Neural progenitor cell (in vitro differentiated cells): ENCODE measurements at places on chromosomes 4 and X. TPM values are rescaled to one million over a fixed set of nuclear protein-coding genes. Genes with fewer than 3 reads are reported as not detected.
A peak's percentile ranks its signal among the peaks of the same experiment; 100 is the strongest.

DNA sequence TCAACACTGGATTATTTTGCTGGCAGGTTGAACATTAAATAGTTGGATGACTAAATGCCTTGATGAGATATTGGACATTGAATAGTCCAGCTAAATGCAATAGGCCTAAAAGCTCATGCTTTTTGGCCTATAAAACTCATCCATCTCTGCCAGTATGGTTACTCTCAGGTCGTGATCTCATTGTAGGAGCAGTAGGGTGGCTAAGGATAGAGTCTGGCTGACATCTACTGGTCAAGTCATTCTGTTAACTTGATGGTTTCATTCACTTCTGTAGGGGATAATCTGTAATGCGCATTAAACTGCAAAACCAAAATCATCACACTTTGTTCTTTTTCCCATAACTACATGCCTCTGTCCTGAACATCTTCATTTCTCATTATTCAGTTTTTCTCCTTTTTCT is 227.0 kb downstream of the DKK2 start:
- H3K4me1 ChIP-seq = no peaks in the 10 kb centered on the region
- H3K4me3 ChIP-seq = no peak overlapping the region
- H3K27ac ChIP-seq = no peak overlapping the region
- DNase-seq = peak; percentile 49
- no peaks in the 10 kb centered on the region for H3K27me3 ChIP-seq

DNA sequence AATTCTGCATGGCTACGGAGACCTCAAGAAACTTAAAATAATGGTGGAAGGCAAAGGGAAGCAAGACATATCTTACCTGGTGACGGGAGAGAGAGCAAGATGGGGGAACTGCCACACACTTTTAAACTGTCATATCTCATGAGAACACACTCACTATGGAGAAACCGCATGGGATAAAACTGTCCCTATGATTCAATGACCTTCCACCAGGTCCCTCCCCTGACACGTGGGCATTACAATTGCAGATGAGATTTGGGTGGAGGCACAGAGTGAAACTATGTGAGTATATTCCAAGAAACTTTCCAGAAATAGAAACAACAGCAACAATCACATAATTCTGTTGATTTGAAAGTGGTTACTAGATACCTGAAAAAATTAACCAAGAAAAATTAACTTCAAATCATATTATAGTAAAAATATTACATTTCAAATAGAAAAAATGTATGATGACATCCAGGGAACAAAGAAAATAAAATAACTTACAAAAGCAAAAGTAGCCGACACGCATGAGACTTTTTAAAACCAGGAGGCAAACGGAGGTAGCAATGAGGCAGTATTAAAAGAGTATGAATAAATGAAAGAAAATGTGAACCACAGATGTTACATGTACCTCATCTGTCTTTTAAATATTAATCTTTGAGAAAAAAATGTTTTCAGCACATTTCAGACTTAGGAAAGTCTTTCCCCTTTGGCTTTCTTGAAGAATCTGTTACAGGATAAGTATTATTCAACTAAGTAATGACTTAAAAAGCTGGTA is 879.5 kb downstream of the TECRL start:
- DNase-seq = no peak
- no peaks in the 10 kb centered on the region for H3K36me3 ChIP-seq
- no peak overlapping the region for H3K4me3 ChIP-seq
- H3K27me3 ChIP-seq = no peaks in the 10 kb centered on the region

The LDB2 gene
- 13.2 and 24.3 TPM in 2 replicates for total RNA-seq

GRCh38 chr4:13215560-13215959 is 268.6 kb downstream of the RAB28 start:
- no peak for DNase-seq
- no peaks in the 10 kb centered on the region for H3K36me3 ChIP-seq
- no peaks in the 10 kb centered on the region for H3K4me1 ChIP-seq
- H3K27ac ChIP-seq = no peak overlapping the region
- no peak overlapping the region for H3K4me3 ChIP-seq
- no peaks in the 10 kb centered on the region for H3K27me3 ChIP-seq

DNA sequence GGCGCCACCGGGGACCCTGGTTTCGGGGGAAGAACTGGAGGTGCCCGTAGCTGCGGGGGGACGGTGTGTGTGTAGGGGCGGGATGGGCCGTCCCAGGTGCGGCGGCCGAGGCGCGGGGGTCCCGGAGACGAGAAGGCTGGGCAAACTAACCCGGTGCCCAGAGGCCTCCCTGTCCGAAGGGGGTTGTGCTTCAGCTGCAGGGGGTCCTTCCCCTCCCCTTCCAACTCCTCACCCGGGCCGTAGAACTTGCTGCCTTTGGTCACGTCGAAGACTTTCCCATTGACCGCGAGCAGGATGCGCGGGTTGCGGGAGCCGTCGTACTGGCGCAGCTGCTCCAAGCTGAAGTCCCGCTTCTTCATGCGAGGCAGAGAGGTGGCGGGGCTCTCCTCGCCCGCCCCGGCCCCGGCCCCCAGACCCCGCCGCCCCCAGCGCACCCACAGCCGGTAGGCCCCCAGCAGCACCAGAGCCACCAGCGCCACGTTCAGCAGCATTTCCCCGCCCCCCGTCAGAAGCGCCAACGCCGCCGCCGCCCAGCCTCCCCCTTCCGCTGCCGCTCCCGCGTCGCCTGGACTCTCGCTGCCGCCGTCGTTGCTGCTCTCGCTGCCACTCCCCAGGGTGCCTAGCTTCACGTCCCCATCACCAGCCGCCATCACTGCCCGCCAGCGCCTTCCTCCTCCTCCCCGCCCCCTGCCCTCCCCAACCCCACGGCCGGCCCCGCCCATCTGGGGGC is at the start of gene PGRMC2:
TSS of gene PGRMC2 (minus strand) at position 673 of the 730 bp plus-strand sequence. CDS start at position 650, 23 bp downstream.
- no peaks in the 10 kb centered on the region for H3K27me3 ChIP-seq
- H3K27ac ChIP-seq = peak within 1 kb of the TSS; percentile 94
- H3K4me3 ChIP-seq = peak within 1 kb of the TSS; percentile 85
- H3K4me1 ChIP-seq = peaks cover 31% of the 10 kb centered on the region
- H3K36me3 ChIP-seq = no peaks in the 10 kb centered on the region

GRCh38 chr4:152682143-152682941 is 2.5 kb upstream of the TMEM154 start:
- peaks cover 37% of the 10 kb centered on the region for H3K27me3 ChIP-seq
- H3K36me3 ChIP-seq = no peaks in the 10 kb centered on the region
- DNase-seq = no peak
- no peak overlapping the region for H3K4me3 ChIP-seq
- H3K4me1 ChIP-seq = peaks cover 15% of the 10 kb centered on the region
- no peak overlapping the region for H3K27ac ChIP-seq

The GLRA3 gene
- not detected in 2 replicates for total RNA-seq

- no peak overlapping the region for H3K4me3 ChIP-seq
- no peak for DNase-seq
- H3K36me3 ChIP-seq = no peaks in the 10 kb centered on the region
- peaks cover 9% of the 10 kb centered on the region for H3K4me1 ChIP-seq
- H3K27me3 ChIP-seq = no peaks in the 10 kb centered on the region
These were observed 285.9 kb upstream of the PPARGC1A start for GRCh38 chr4:24175707-24176106.

The TEC gene
- total RNA-seq = 0.22 TPM in 1 of 2 replicates, not detected in the other

- peak; percentile 95 for DNase-seq
- peak within 1 kb of the TSS; percentile 98 for H3K4me3 ChIP-seq
- peak within 1 kb of the TSS; percentile 99 for H3K27ac ChIP-seq
- peaks cover 59% of the 10 kb centered on the region for H3K4me1 ChIP-seq
- peaks cover 28% of the 10 kb centered on the region for H3K36me3 ChIP-seq
These were observed at the start of gene PCDH18 for GRCh38 chr4:137531986-137532868. TSS of gene PCDH18 (minus strand) at chr4:137532494. CDS start at chr4:137532088, 406 bp downstream.

GRCh38 chr4:180641495-180641894 is 1601.7 kb upstream of the TENM3 start:
- no peak overlapping the region for H3K4me3 ChIP-seq
- peaks cover 3% of the 10 kb centered on the region for H3K4me1 ChIP-seq
- H3K27me3 ChIP-seq = no peaks in the 10 kb centered on the region
- no peak for DNase-seq
- H3K27ac ChIP-seq = no peak overlapping the region
- no peaks in the 10 kb centered on the region for H3K36me3 ChIP-seq

DNA sequence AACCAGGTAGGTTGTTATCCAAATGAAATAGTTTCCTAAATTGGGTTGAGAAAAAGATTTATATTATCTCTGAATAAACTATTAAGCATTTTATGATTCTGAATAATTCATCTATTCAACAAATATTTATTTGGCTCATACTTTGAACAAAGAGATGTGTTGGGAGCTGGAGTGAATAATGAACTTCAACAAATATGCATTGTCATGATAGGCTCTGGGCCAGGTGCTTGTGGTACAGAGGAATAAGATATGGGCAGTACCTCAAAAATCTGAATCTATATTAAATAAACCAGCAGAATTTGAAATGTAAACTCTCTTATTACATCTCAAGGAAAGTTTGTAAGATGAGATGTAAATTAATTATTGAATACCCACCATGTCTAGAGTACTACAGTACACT is 75.7 kb upstream of the DCLK2 start:
- H3K36me3 ChIP-seq = no peaks in the 10 kb centered on the region
- DNase-seq = no peak
- H3K4me3 ChIP-seq = no peak overlapping the region

- DNase-seq = no peak
- H3K36me3 ChIP-seq = no peaks in the 10 kb centered on the region
- H3K4me3 ChIP-seq = no peak overlapping the region
- no peaks in the 10 kb centered on the region for H3K27me3 ChIP-seq
These were observed 120.9 kb downstream of the BEND2 start for GRCh38 chrX:18099745-18100144.

DNA sequence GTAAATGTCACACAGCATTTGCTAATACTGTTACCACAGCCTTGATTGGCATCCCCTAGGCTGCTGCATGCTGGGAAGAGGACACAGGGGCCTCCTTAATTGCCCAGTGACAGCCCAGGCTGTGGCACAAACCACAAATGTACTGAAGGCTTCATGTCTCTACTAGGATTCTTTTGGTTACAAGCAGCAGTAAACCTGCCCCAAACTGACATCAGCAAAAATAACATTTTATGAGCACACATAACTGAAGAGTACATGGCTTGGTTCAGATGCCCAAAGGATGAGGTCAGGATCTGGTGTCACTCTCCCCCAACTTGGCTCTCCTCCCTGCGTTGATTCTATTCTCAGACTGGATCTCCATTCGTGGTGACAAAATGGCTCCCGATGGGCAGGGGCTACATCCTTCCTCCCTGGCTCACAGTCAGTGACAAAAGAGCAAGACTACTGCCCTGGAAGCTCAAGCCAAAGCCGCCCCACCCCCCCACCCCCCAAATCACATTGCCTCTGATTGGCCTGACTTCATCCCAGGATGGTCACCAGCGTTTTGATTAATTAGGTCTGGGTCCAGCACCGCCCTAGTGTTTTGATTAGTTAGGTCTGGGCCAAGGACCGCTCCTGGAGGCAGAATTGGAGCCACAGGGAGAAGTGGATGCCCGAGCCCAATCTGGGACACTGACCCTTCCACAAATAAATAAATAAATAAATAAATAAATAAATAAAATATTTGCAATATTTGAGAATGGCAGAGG is 180.5 kb upstream of the RBPJ start:
- no peak overlapping the region for H3K4me3 ChIP-seq
- peaks cover 17% of the 10 kb centered on the region for H3K4me1 ChIP-seq
- DNase-seq = peak; percentile 12
- H3K27me3 ChIP-seq = no peaks in the 10 kb centered on the region

DNA sequence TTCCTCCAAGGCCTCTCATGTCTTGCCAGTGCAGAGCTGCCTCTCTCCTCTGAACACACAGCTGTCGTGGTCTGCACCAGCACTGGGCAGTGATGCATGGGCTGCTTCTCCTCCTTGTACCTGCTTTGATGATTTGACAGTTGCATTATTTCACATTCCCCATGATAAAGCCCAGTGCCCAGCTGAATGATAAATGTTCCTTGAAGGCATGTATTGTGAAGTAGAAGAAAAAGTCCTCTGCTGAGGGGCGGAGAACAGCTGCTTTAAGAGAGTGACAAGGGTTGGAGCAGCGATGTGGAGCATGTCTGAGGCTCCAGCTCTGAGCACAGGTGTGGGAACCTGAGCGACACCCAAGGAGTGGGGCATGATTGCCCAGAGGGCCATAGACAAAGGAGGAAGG is 21.1 kb upstream of the TRIM2 start:
- H3K27me3 ChIP-seq = no peaks in the 10 kb centered on the region
- no peak overlapping the region for H3K4me3 ChIP-seq
- H3K36me3 ChIP-seq = no peaks in the 10 kb centered on the region
- H3K27ac ChIP-seq = no peak overlapping the region
- DNase-seq = no peak
- H3K4me1 ChIP-seq = peaks cover 17% of the 10 kb centered on the region

The HSFX1 gene
- 0.06 and 0.59 TPM in 2 replicates for total RNA-seq

DNA sequence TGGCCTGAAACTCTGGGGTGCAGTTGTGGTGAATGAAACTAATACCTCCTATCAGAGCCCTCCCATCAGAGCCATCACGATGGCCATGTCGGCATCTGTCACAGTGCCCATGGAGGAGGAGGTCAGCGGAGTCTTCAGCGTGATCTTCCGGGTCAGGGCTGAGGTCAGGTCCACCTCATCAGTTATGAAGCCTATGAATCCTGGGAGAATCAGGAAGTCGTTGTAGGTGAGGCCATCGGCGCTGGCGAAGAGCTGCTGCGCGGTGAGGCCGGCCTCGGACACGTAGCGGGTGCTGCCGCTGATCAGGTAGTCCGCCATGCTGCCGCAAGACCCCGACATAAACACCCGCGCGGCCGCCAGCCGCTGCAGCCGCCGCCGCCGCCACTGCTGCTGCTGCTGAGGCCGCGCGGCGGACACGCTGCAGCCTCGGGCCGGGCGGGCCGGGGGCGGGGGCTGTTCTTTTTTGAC is 376.7 kb upstream of the MAOA start:
- DNase-seq = no peak
- H3K27ac ChIP-seq = no peak overlapping the region
- H3K4me1 ChIP-seq = no peaks in the 10 kb centered on the region
- H3K27me3 ChIP-seq = no peaks in the 10 kb centered on the region
- no peaks in the 10 kb centered on the region for H3K36me3 ChIP-seq

- no peaks in the 10 kb centered on the region for H3K4me1 ChIP-seq
- no peaks in the 10 kb centered on the region for H3K27me3 ChIP-seq
- no peak overlapping the region for H3K4me3 ChIP-seq
- no peaks in the 10 kb centered on the region for H3K36me3 ChIP-seq
- no peak for DNase-seq
These were observed 407.9 kb downstream of the TECRL start for GRCh38 chr4:64001229-64001898.

DNA sequence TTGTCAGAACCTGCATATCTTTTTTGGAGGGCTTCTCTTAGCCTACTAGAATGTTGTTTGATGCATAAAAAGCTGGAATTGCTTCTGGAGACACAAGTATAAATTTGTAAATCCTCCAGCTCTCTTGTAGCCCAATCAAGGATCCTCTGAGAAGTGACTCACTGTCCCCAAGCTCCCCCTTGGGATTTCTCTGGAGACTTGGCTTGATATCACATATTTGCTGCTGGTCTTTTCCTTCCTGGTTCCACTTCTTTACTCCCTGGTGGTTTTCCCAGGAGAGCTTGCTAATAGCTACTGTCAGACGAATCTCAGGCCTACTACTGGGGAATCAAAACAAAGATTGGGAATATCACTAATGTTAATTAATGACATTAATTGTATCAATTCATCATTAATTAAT is 173.1 kb downstream of the STK32B start:
- H3K36me3 ChIP-seq = no peaks in the 10 kb centered on the region
- H3K27ac ChIP-seq = no peak overlapping the region
- no peak overlapping the region for H3K4me3 ChIP-seq
- H3K27me3 ChIP-seq = no peaks in the 10 kb centered on the region
- H3K4me1 ChIP-seq = no peaks in the 10 kb centered on the region

- H3K4me3 ChIP-seq = no peak overlapping the region
- H3K27ac ChIP-seq = no peak overlapping the region
- no peak for DNase-seq
- no peaks in the 10 kb centered on the region for H3K36me3 ChIP-seq
These were observed 105.0 kb upstream of the NR0B1 start for GRCh38 chrX:30414144-30414543.

GRCh38 chr4:101604976-101605375 is 185.6 kb upstream of the BANK1 start:
- no peaks in the 10 kb centered on the region for H3K4me1 ChIP-seq
- H3K27me3 ChIP-seq = no peaks in the 10 kb centered on the region
- H3K4me3 ChIP-seq = no peak overlapping the region
- H3K36me3 ChIP-seq = no peaks in the 10 kb centered on the region
- H3K27ac ChIP-seq = no peak overlapping the region
